NCI-H446 (cell line): ENCODE measurements at places on chromosomes 12 and 14.

- DNase-seq: no peak
Observed at GRCh38 chr14:103898204-103898603, 30.1 kb upstream of the TDRD9 start.

DNA sequence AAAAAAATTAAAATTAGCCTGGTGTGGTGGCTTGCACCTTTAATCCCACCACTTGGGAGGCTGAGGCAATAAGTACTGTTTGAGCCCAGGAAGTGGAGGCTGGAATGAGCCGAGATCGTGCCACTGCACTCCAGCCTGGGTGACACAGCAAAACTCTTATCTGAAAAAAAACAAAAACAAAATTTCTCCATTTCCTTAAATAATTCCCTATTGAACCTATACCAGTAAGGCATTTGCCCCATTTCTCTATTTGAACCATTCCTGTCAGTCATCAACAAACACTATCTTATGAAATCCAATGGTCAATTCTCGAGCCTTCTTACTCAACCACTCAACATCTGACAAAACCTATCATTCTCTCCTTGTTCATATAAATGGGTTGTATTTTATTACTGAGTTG lies 14.7 kb downstream of the SLC2A14 start:
- no peak for DNase-seq

DNA sequence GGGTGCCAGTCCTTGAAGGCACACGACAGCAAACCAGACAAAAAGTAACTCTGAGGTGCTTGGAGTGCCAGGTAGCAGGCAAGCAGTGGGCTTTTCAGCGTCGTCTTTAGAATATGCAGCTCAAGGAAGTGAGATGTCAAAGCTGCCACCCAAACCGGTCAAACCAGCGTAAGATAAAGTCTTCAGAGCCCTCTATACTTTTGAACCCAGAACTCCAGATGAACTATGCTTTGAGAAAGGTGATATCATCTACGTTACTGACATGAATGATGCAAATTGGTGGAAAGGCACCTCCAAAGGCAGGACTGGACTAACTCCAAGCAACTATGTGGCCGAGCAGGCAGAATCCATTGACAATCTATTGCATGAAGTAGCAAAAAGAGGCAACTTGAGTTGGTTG lies 95.9 kb downstream of the TBX3 start:
- DNase-seq: no peak

DNA sequence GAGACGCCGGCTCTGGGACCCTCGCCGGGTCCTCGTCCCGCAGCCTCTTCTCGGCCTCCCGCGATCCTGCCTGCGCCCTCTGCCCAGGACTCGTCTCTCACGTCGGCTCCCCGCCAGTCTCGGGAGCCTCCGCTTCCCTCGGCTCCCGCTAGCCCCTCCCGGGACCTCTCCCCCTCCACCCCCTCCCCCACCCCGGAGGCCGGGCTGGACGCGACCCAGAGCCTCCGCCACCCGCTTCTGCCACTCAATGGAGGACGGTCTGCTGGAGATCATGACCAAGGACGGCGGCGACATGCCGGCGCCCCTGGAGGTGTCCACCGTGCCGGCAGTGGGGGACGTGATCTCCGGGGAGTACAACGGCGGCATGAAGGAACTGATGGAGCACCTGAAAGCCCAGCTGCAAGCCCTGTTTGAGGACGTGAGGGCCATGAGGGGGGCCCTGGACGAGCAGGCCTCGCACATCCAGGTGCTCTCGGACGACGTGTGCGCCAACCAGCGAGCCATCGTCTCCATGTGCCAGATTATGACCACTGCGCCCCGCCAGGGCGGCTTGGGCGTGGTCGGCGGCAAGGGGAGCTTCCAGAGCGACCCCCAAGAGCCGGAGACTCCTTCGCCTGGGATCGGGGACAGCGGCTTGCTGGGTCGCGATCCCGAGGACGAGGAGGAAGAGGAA lies 568 bp downstream of the CCDC184 start:
- no peak for DNase-seq

DNA sequence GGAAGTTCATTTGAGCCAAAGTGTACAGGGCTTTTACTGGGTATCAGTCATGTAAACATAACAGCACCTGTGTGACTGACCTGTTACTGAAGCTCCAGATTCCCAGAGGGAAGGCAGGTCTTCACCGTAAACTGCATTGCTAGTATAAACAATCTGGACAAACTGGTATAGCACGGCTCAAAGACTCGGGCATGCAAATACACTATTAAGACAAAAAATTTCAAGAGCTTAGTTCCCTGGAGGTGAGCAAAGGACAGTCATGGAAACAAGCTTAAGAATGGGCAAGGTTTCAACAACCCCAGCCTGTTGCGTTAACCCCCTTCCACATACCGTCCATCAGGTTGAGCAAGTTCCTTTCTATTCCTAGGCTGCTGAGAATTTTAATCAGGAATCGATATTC lies 9.4 kb downstream of the PARP11 start:
- DNase-seq: no peak

DNA sequence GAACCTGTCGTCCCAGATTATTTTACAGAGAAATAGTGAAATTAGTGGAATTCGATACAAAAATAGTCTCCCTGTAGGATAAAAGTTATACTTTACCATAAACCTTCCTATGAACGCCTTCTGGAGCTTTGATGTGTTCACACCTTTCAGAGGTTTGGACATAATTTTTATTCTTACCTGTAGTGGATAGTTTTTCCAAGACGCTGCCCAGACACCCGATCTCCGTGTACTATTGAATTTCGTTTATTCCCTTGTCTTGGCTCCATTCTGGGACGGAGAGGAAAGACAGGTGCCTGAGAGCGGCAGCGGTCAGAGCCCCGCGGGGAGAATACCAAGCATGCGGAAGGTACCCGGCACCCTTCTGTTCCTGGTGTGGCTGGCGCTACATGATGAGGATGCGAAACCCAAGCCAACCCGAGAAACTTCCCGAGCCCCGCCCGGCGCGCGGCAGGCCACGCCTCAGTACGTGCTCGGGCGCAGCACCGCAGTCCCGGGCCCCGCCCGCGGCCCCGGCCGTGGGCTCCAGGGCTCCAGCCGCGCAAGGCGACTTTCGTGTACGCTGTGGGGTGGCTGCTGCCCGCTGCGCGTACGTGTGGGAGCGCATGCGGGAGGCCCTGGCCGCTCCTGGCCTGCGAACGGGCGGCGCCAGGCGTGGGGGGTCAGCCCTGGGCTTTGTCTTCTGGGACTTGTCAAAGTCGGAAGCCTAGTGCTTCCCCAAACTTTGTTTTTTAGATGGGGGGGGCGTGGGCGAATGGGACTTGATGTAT lies 11.3 kb upstream of the SNAPC1 start:
- no peak for DNase-seq

GRCh38 chr12:6553051-6553868 lies 2.6 kb downstream of the IFFO1 start:
- no peak for DNase-seq

GRCh38 chr14:96735526-96735925 lies 61.7 kb upstream of the VRK1 start:
- DNase-seq: peak; percentile 27

GRCh38 chr14:104582005-104582404 lies 2.4 kb downstream of the C14orf180 start:
- no peak for DNase-seq

DNA sequence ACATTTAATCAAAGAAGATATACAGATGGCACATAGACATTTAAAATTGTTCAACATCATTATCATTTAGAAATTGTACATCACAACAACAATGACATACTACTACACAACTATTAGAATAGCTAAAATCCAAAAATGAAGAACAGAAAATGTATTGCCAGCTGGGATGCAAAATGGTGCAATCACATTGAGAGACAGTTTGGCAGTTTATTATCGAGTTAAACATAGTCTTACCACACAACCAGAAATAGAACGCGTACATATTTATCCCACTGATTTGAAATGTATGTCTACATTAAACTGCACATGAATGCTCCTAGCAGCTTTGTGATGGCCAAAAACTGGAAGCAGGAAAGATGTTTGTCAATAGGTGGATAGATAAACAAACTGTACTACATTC lies 791.5 kb upstream of the MGAT4C start:
- no peak for DNase-seq

GRCh38 chr12:102394200-102394599 lies 86.2 kb downstream of the IGF1 start:
- DNase-seq: no peak

GRCh38 chr12:120592121-120593049 lies 11.2 kb upstream of the POP5 start:
- no peak for DNase-seq

- no peak for DNase-seq
Observed at GRCh38 chr14:44763356-44763755, 198.4 kb downstream of the KLHL28 start.

GRCh38 chr12:48818831-48819590 lies 715 bp downstream of the CACNB3 start:
- no peak for DNase-seq

GRCh38 chr14:81005540-81006228 lies 50.3 kb downstream of the TSHR start:
- DNase-seq: no peak

DNA sequence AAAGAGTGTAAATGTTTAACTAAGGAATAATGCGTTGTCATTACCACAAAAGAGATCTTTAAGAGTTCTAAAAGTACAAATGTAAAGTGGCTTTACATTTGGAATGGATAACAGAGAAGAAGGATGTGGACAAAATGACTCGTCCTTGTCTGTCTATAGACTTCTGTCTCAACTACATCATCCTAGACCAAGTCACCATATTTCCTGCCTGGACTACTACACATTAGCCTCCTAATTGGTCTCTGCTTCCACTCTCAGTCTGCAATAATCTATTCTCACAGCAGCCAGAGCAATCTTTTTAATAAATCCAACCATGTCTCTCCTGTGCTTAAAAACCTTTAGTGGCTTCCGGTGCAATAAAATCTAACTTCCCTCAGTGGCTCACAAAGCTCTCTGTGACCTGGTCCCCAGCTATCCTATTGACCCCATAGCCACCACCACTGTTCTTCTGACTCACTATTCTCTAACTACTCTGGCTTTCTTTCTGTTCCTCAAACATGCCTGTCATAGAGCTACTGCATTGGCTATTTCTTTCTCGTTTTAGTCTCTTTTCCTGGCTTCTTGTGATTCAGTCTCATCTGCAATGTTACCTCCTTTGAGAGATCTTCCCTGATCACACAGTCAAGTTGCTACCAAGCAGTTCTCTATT lies 91.1 kb downstream of the MYF5 start:
- no peak for DNase-seq

- DNase-seq: no peak
Observed at GRCh38 chr12:75404231-75404630, 13.3 kb downstream of the GLIPR1L2 start.

GRCh38 chr12:14577344-14577743 lies 9.7 kb upstream of the PLBD1 start:
- DNase-seq: no peak

DNA sequence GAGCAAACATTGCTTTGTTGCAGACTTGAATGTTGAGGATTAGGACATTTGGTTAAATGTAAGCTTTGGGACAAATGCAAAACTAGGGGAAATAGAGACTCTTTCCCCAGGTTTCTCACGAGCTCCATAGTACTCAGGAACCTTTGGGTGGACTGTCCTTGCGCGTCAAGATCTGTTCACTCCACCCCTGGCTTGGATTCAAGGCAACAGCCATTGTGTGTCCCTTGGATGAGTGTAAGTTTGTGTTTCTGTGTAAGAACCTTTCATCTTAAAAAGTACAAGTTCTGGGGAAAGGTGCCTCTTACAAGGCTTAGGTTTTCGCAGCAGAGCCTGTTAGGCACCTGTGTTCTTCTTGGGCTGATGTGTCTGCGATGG lies 3.7 kb downstream of the SUSD6 start:
- no peak for DNase-seq

GRCh38 chr12:25034676-25035075 lies 85.8 kb upstream of the BCAT1 start:
- no peak for DNase-seq
